Activated CD8-positive, alpha-beta T cell treated with anti-CD3 and anti-CD28 coated beads for 36 hours (primary cell): ENCODE measurements at places on chromosomes 6 and 20. TPM values are rescaled to one million over a fixed set of nuclear protein-coding genes. Genes with fewer than 3 reads are reported as not detected.
A peak's percentile ranks its signal among the peaks of the same experiment; 100 is the strongest.

DNA sequence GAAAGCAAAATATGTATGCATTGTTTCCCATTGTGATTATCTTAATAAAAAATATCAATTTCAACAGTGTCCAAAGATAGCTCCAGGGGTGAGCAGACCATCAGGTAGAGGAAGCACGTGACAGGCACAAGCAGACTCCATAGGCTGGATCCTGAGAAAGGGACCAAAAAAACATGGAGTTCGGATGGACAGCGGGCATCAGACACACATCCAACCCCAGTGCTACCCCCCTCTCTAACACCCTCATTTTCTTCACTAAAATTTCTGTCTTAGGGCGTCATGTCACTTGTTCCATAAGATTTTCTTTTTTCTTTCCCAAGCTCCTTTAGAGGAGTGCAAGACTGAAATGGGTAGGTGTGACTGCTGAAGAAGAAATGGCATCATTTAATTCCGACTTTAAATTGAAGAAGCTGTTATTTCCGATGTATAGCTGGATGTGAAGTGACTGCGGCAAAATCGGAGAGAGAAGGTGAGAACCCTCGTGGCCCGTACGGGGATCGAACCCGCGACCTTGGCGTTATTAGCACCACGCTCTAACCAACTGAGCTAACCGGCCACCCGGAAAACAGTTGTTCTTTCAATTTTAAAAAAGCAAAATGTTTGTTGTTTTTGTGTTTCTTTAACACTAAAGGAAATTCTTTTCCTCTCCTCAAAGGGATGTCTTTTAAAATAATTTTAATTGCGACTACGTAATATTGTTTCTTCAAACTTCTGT, 10.3 kb upstream of the PRSS16 start:
- DNase-seq = peak; percentile 80

- no peak for DNase-seq
Observed at GRCh38 chr6:40695750-40696415, 108.7 kb upstream of the LRFN2 start.

DNA sequence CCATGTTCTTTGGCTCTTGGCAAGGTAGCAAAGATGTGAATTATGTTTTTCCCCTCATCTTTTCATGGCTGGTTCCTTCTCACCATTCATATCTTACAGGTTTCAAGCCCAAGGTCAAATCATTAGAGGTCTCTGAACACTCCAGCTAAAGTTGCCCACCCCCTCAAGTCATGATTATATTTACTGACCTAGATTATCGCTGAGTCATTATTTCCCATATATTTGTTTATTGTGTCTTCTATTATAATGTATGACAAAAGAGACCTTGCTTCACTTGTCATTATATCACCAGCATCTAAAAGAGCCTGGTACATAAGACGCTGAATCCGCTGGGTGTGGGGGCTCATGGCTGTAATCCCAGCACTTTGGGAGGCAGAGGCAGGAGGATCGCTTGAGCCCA, 12.4 kb downstream of the DSN1 start:
- DNase-seq = no peak

The ADGRF5 gene
- total RNA-seq = not detected

The OOEP gene
- not detected for total RNA-seq

The SLC35D3 gene
- total RNA-seq = not detected

- DNase-seq = no peak
Observed at GRCh38 chr6:17012421-17013225, 89.2 kb upstream of the STMND1 start.

DNA sequence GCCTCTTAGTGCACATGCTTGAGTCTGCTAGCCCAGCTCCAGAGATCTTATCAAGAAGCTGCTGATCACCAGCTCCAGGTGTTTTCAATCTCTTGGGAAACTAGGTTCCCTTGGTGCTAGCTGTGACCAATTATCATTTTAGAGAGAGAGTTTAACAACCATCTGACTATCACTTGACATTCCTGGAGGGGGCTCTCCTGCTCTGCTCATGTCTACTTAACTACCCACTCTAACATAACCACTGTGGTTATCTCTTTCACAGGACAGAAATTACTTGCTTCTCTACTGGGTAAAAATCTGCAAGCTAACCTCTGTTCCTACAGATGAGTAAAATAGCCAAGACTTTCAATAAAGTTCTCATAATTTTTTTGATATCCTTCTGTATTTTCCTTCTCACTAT, 823.4 kb upstream of the GJE1 start:
- no peak for DNase-seq

DNA sequence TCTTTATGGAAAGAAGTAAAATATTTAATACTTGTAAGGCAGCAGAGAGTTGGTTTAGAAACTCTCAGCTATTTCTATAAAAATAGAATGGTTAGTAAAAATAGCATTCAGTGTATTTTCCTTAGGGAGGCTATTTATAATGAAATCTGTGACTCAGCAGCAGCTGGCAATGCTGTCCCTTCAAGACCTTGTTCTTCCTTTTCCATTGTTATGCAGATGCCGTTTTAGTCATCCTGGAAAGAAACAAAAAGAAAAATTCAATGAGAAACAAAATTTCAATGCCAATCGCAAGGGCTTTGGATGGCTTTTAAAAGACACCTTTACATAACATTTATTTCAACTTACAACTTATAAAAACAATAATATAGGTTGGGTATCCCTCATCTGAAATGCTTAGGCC, 17.5 kb downstream of the MPC1 start:
- DNase-seq = no peak

GRCh38 chr20:19658137-19658536, 99.9 kb upstream of the RIN2 start:
- peak; percentile 6 for DNase-seq

DNA sequence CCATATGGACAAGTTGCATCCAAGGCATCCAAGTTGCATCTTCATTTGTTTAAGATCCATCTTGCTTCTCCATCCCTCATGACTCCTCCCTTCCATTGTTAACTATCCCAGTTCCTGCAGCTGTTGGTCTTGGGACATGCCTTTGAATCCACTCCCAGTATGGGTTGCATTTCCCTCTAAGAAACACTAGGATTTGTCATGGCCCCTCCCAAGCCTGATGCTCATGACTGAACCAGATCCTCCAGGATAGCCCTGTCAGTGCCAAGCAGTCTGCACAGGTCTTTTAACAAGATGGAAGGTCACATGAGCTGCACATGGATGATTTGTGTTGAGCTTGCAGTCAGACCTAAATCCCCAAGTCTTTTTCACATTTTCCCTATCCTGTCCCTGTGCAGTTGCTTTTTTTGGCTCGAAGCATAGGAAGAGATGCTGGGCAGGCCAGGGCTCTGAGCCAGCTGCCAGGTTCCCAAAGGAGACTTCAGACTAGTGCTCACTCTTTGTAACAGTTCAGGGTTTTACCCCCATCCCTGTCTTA, 4.2 kb downstream of the PPP2R5D start:
- DNase-seq = no peak

The ARFGEF3 gene
- 1.7 TPM for total RNA-seq

- no peak for DNase-seq
Observed at GRCh38 chr6:152637296-152638047, at the start of gene SYNE1. Gene SYNE1 (minus strand): TSS chr6:152637362. CDS start chr6:152628331, 9,031 bp downstream.

DNA sequence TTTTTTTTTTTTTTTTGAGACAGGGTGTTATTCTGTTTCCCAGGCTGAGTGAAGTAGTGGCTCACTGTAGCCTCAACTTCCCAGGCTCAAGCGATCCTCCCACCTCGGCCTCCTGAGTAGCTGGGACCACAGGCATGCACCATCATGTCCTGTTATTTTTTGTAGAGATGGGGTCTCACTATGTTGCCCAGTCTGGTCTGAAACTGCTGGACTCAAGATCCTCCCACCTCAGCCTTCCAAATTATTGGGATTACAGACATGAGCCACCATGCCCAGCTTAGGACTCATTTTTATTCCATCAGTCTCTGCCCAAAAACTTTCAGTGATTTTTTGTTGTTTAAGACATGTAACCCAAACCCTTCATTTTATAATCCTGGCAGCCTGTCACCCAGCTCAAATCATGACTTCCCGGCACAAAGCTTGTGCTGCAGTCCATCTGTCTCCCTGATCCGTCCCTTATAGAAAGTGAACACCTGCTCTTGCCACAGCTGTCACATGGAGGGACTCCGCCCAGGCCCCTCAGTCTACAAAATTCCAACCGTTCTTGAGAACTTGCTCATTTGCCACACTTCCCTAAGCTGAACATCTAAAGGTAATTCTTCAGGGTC, 183.9 kb upstream of the JARID2 start:
- DNase-seq = no peak

- DNase-seq = peak; percentile 4
Observed at GRCh38 chr6:163711615-163712565, 297.4 kb downstream of the QKI start.

DNA sequence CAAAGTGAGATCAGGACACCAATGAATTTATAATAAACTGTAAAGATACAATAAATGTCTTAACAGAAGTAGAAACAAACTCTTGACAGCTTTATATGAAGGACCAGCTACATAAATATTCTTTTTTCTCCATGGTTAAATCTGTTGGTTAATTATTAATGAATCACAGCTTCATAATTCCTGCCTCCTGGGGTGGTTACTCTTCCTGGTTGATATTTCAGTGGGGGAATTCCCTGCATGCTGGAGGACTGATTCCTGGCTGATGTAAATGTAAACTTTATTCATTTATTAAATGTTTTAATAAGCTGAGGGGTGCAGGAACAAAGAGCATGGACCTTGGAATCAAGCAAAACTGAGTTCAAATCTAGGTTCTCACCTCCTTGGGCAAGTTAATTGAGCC, 16.2 kb upstream of the RCAN2 start:
- no peak for DNase-seq

- no peak for DNase-seq
Observed at GRCh38 chr6:71168233-71168765, 120.3 kb upstream of the OGFRL1 start.

DNA sequence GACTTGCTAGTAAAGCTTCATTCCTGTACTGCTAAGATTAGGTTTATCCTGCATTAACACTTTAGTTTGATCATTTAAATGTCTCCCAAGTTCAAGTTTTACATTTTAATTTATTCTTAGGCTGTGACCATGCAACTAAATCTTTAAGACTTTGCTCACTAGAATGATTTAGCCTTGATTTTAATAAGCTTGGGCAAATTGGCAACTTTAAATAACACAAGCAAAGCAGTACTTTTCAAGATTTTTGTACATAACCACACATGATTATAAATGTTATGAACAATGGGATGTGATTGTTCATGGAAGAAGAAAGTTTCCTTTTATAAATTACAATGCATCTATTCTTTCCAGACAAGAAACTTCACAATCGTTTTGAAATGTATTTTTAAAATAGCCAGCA, 948.0 kb upstream of the EPHA7 start:
- DNase-seq = no peak

DNA sequence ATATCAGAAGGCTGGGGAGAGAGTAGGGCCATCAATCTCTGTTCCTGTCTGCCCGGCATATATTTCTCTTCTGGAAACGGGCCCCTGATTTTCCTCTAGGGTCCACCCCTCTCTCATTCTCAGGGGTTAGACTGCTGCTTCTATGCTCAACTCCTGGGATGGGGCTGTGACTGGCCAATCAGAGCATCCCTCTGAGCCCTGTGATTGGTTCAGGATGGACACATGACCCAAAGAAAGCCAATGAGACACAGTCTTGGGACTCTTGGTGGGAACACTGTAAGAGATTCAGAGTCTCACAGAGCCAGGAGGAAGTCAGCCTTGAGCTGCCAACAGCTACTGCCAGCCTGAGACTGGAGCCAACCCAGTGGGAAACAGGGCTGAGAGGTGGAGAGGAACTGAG, 31.0 kb upstream of the KCNB1 start:
- DNase-seq = no peak

DNA sequence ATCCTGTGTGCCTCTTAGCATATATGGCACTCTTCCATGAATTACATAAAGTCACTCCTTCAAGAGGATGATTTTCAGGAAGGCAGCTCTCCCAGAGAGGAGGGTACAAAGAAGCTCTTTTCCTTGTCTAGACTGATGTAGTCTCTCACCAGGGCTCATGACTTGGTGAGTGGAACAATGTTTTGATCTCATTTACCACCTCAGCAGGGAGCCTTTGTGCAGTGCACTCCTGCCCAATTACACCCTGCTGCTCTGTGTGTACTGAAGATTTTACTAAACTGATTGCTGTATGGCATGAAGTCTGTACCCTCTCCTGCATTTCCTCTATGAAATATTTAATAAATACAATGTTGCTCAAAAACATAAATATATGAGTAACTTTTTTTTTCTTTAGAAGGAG, 598.3 kb upstream of the HS3ST5 start:
- no peak for DNase-seq

- no peak for DNase-seq
Observed at GRCh38 chr6:110738899-110739365, 76.3 kb downstream of the CDK19 start.

DNA sequence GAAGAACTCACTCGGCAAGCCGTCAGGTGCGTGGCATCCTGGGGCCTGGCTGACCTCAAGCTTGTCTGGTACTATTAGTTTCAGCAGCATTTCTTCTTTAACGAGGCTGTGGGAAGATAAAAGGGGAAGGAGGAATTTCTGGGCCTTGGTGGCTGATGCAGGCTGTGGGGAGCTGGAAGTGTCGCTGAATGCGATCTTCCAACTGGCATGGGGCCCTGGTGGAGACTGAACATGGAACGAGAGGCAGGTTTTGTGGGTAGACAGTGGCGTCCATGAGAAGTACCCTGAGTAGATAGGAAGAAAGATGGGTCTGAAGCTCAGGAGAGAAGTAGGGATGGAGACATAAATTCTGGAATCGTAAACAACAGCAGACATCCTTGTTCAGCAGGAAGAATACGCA, 23.9 kb downstream of the ERMARD start:
- DNase-seq = no peak

GRCh38 chr6:139800837-139801236, 426.4 kb upstream of the CITED2 start:
- no peak for DNase-seq

The SIRPB2 gene
- not detected for total RNA-seq

GRCh38 chr6:140321891-140322290, 947.4 kb upstream of the CITED2 start:
- no peak for DNase-seq

DNA sequence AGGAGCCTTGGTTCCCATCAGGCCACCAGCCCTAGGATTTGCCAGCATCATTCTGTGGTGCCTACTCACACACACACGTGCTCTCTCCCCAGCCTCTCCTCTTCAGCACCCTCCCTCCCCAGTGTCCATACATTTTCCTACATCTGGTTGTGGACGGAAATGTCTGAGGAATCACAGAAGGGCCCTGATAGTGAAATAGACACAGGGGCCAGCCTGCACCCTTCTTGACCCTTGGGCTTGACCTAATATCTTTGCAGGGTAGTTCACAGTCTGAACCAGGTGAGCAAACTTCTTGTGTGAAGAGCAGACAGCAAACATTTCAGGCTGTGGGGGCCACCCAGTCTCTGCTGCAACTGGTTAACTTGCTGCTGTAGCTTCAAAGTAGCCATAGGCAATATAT, 108.5 kb upstream of the NXT1 start:
- no peak for DNase-seq

- DNase-seq = no peak
Observed at GRCh38 chr6:27053738-27054137, 193.8 kb upstream of the PRSS16 start.

- peak; percentile 80 for DNase-seq
Observed at GRCh38 chr6:34237722-34238584, 1.3 kb downstream of the HMGA1 start.

The BMP6 gene
- total RNA-seq = 0.09 TPM

- DNase-seq = no peak
Observed at GRCh38 chr20:40144581-40144980, 544.5 kb downstream of the MAFB start.

The ADGRF4 gene
- total RNA-seq = not detected

- DNase-seq = no peak
Observed at GRCh38 chr6:121582262-121582661, 146.8 kb downstream of the GJA1 start.
